ENCODE measurements at places on chromosomes 16 and 17.

DNA sequence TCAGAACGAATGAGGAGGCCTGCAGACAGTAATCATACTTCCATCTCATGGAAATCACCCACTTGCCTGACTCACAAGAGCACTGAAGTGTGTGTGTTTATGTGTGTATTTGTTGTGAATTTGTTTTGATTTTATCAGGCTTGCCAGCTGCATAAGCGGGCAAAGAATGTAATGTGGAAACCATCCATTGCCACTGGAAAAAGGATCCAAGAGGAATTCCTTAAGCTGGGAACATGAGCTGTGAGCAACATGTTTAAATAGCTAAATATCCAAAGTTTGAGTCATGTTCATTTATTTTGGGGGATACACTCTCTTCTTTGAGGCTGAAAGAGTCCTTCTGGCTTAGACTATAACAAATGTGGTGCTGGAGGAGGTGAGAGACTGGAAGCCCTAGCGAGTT is 198.4 kb upstream of the TBX2 start:
- DNase-seq: no peak

- no peak for DNase-seq
These were observed 27.1 kb downstream of the SLC39A11 start for GRCh38 chr17:73065376-73065775.

DNA sequence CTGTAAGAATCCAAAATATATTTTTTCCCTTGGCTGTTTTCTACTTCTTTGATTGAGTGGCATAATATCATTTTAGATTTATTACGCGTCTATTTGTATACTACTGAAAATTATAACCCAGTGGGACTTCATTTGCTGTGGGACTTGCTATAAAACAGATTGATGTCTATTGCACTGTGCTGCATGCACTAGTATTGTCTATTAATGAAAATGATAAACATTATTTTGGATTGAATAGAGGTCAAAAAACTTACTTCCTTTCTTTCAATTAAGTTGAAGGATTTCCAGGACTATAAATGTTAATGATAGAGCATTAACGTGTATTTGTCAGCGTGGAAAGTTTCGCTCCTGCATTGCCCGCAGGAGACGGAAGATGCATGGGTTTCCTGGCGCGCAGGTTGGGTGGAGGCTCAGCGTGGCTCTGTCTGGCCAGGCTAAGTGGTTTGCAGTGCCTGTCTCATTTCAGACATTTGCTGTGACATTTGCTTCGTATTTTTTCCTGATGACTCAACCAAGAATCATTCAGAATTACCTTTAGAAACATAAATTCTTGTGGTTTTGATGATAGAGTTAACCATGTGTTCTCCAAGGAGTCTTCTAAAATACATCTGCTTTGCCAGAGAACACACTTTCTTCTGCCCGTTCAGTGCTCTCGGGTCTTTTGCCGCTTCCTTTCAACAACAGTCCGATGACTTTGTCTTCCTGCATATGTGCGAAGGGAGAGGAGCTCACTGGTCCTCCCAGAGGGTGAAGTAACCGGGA is 216.7 kb downstream of the RPTOR start:
- DNase-seq: no peak

DNA sequence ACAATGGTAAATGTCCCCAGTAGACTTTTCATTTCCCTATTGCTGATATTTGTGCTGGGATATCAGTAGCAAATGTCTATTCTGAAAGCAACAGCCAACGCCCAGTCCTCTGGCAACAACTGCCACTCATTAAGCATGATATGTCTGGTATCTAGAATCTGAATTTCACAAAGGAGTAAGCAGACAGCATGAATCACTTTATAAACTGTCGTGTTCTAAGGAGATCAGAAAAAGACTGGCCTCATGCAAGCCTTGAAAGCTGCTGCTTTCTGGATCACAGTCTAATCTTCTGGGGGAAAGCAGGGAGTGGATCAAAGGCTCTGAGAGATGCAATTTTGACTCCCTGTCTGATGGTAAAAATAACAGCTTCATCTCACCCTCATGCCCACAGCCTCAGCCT is 153.1 kb upstream of the NOG start:
- no peak for DNase-seq

DNA sequence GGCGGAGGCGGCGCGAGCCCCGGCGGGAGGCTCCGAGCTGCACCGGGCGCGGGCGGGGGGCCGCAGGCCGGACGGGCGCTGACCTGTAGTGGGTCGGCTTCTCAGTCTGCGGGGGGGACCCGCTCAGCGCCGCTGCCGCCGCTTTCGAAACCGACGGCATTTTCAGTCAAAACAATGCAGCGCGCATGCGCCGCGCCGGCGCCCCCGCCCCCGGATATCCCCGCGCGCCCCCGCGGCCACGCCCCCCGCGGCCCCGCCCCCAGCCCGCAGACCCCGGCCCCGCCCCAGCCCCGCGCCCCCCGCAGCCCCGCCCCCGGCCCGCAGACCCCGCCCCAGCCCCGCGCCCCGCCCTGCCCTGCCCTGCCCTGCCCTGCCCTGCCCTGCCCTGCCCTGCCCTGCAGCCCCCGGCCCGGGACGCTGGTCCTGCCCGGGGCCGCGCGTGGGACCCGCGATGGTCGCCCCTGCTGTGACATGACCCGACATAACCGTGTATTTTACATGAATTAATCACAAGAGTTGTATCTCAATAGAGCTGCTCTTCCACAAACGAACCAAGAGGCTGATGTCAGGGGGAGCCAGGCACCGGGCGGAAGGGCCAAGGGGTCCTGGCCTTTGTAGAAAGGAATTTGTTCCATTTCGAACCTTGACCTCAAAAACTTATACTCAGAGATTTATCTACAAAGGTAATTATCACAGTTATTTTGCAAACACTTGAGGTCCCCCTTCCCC is at the start of gene UNKL:
UNKL (minus strand) TSS at position 173 of the 729 bp plus-strand sequence; CDS start at position 160, 13 bp downstream.
- DNase-seq: peak; percentile 2

GRCh38 chr17:66240630-66241029 is 11.4 kb upstream of the APOH start:
- DNase-seq: no peak

DNA sequence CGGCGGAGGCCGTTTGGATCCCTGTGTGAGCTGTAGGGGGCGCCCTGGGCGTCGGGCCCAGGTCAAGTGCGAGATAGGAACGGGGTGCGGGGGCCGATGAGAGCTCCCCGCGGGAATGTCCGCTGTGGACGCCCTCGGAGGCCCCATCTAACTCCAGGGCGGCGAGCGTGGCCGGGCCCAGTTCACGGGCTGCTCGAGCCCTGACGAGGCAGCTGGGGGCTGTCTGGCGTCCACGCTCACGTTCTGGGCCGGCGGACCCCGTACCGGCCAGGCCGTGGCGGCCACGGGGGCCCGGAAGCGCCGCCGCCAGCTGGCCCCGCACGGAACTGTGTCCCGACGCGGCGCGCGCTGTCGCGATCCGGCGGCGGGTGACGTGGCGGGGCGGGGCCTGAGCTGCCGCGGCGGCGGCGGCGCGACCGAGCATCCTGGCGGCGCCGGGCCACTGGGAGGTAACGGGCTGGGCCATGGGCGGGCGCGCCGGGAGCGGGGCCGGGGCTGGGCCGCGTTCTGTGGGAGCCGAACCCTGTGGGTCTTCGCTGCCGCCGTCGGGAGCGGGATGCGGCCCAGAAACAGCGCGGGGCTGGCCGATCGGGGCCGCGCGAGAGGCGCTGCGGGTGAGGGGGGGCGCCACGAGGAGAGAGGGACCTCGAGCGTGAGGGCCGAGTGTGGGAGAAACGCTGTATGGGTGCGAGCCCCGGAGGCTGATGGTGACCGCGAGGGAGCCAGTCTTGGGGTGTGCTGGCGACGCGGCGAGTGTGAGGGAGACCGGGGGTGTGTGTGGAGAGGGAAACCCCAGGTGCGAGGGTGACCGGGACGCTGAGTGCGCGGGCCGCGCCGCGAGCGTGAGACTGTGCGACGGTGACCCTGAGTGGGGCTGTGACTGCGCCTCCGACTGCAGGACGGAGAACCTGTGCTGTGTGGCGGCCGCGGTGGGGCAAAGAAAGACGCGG is at the start of gene SLC7A6:
SLC7A6 (plus strand) TSS at position 399 of the 950 bp plus-strand sequence. CDS start 10,201 bp downstream, outside the sequence.
- peak; percentile 60 for DNase-seq

DNA sequence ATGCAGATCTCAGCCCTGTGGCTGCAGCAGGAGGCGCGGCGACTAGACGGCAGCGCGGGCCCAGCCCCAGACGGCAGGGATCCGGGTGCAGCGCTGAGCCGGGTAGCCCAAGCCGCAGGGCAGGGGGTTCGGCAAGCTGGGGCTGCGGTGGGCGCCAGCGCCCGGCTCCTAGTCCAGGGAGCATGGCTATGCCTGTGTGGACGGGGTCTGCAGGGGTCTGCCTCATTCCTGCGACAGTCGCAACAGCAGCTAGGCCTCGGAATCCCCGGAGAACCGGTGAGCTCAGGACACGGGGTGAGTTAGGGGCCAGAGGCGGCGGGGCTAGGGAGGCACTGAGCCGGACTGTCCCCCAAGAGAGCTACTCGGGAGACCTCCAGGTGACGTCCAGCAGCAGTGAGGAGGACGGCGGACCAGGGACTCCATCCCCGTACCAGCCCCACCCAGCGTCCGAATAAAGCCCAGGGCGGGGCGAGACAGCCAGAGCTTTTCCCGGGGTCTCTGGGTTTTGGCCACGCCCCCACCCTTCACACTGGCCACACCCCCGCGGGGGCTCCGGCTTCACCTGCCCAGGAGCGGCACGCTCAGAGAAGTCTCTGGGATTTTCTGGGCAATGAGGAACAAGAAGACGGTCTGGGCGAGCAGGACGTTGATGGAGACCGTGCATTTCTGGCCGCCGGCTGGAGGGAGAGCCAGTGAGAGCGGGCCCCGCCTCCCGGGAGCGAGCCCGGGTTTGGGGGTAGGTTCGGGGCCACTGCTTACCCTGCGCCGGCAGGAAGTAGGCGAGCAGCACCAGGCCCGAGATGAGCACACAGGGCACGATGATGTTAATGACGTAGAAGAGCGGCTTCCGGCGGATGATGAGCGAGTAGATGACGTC is 1.1 kb downstream of the C17orf107 start:
- DNase-seq: no peak

GRCh38 chr17:48587276-48588073 is 2.6 kb downstream of the HOXB3 start:
- no peak for DNase-seq

DNA sequence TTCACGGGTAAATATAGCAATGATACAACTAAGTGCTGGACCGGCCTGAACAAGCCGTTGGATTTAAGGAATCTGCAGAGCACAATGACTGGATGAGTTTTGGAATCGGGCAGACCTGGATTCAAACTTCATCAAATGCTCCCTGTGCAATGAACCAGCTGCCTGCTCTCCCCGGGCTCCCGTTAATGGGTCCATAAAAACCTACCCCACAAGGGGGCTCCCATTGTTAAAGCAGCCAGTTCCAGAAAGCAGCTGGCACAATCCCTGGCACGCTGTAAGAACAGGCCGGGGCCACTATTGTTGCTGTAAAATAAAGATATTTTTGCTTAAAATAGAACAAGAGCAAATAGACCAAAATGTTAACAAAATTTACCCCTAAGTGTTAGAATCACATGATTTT is 131.9 kb downstream of the C16orf95 start:
- DNase-seq: no peak

GRCh38 chr17:39174920-39175694 is 9.1 kb upstream of the ARL5C start:
- DNase-seq: peak; percentile 24

DNA sequence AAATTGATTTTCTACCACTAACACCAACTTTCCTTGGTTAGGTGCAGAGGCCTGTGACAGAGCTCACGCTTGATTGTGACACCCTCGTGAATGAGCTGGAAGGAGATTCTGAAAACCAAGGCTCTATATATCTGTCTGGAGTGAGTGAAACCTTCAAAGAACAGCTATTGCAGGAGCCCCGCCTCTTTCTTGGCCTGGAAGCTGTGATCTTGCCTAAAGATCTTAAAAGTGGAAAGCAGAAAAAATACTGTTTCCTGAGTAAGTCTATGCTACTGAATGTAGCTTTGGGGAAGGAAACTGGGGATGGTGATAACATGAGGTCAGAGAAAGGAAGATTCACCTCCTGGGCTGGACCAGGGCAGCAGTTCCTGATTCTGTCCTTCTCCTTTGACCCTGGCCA is 38.3 kb downstream of the REXO5 start:
- no peak for DNase-seq

- DNase-seq: peak; percentile 29
These were observed 51.2 kb upstream of the DHX40 start for GRCh38 chr17:59513934-59514841.

DNA sequence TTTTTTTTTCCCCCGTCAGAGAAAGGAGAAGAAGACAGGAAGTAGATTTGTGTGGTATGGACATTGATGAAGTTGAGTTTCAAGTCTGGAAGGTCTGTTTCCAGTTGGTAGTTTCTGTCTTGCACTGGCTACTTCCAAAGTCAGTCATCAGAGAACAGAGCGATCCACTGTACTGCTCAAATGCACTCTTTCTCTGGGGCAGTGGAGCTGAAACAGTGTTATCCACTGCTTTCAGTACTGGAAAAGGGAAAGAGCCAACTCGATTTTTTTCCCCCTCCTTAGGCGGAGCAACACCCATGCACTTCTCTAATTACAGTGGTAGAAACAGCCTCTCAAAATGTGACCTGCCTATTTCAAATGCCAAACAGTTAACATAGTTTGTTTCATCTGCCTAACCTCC is 7.4 kb downstream of the PRKCA start:
- peak; percentile 4 for DNase-seq

DNA sequence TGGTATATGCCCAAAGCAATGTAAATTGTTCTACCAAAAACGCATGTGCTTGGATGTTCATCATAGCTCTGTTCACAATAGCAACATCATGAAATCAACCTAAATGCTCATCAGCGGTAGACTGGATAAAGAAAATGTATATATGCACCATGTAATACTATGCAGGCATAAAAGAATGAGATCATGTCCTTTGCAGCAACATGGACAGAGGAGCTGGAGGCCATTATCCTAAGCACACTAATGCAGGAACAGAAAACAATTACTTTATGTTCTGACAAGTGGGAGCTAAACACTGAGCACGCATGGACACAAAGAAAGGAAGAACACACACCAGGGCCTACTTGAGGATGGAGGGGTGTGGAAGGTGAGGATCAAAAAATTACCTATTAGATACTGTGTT is 33.7 kb downstream of the TANC2 start:
- DNase-seq: no peak

GRCh38 chr17:43823350-43824084 is 9.4 kb downstream of the MPP3 start:
- DNase-seq: no peak

- DNase-seq: no peak
These were observed 42.9 kb upstream of the KSR1 start for GRCh38 chr17:27413315-27413714.

- DNase-seq: no peak
These were observed 31.5 kb downstream of the HLF start for GRCh38 chr17:55296171-55296695.

DNA sequence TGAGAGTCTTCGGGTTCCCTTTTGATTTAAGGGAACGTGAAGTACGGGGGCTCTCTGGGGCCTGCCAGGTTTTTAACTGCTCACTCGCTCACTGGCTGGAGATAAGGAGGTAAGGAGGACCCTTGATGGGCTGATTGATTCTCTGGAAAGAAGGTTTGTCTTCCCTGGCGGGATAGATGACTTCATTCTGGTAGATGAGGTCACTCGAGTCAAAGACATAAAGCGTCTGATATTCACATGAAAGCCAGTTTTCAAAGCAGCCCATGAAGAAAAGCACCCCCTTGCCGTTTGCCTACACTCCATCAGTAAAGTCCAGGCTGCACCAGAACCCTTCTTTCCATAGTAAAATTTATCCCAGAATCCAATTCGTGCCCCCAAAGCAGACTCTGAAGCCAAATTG is 233.7 kb upstream of the IRX5 start:
- no peak for DNase-seq

- DNase-seq: no peak
These were observed 55.7 kb downstream of the CENPV start for GRCh38 chr17:16297367-16298139.

Measured in hippocampal formation (tissue), 2 donors.